Tongue (tissue), 3 donors: ENCODE measurements at places on chromosomes 5 and 9. TPM values are rescaled to one million over a fixed set of nuclear protein-coding genes. Genes with fewer than 3 reads are reported as not detected.

- no peak for DNase-seq
Observed at GRCh38 chr9:32584784-32585183, 11.8 kb upstream of the NDUFB6 start.

GRCh38 chr9:97501972-97502221, 431 bp downstream of the TMOD1 start:
- no peak for DNase-seq

DNA sequence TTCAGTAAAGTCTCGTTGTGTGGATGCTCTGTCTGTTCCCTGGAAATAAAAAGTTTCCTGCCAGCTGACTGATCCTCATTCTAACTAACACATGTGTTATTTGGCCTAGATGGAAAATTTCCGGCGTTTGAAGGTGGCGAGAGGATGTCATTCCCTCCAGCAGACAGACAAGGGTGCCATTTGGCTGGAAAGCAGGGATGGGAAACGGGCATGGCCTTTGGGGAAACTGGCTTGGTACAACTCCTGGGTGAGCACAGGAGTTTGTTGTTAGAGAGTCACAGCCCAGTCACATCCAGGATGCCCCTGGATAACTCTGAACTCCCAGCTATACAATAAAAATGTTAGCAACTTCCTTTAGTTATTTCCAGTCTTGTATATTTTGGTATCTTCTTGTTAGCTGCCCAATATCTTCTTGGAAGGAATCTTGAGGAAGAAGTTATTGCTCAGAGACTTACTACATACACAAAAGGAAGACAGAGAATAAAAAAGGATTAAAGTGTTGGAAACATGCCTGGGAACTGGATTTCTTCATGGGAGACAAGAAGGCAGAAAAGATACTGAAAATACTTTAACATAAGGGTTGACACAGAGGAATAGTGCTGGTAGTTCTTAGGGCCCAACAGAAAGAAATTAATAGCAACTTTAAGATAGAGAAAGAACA, 41.9 kb downstream of the TEK start:
- peak; percentile 68 for DNase-seq

GRCh38 chr9:107439991-107440456, 49.5 kb downstream of the KLF4 start:
- peak; percentile 48 for DNase-seq

DNA sequence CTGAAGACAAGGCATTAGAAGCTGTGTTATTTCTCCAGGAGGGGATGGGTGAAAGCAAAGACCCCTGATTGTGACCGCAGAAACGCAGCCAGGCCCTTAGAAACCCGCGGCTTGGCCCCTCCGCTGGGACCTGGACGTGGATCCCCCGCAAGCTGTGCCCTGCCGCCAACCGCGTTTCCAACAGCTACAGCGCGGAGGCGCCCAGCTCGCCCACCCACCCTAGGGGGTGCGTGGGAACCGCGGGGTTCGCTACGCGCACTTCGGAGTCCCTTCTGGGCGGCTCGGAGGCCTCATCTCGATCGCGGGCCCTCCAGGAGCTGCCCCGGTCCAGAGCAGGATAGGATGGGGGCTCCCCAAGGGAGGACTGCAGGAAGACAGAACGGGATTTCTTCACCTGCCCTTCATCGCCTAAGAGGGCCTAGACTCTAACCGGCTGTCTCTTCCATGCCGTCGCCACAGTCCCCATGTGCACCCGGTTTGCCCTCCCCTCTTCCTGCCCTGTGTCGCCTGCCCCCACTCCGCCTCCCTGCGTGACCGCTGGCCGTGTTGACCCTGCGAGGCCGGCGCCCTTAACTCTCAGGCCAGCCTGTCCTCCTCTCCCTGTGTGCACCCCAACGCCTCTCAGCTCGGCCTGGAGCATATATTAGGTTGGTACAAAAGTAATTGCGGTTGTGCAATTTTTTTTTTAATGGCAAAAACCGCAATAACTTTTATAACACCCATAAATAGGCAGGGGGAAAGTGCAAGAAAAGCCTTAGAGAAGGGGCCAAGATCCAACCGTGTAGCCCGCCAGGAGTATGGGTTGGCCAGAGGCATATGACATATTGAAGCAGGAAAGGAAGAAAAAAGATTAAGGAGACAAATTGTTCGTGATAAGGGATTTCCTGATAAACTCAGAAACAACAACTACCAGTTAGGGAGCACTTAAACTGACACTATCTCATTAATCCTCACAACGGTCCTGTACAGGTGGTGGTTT, 68.1 kb upstream of the FREM1 start:
- no peak for DNase-seq

DNA sequence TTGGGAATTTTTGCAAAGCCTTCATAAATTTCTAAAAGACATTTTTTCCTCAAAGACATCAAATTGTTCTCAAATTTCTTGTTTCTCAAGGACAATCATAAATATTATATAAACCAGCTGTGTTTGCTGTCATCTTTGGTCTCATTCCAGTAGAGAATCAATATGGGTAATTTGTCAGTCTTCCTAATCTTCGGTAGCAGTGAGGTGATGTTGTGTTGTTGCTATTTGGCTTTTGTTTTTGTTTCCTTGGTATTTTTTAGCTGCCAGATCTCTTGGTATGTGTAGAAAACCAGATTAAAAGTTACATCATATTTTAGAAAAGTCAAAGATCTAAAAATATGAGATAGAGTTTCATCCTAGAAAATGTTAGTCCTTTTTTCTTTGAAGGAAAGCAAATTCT, 87.5 kb downstream of the CAMK4 start:
- peak; percentile 1 for DNase-seq

- no peak for DNase-seq
Observed at GRCh38 chr9:96289392-96289791, 12.6 kb downstream of the HSD17B3 start.

- DNase-seq, result no peak
Observed at GRCh38 chr5:171317230-171317629, 8.2 kb downstream of the TLX3 start.

- DNase-seq, result no peak
Observed at GRCh38 chr9:35911690-35912089, 2.4 kb downstream of the SPAAR start.

- DNase-seq, result no peak
Observed at GRCh38 chr5:140569197-140569596, 4.6 kb downstream of the SLC35A4 start.

GRCh38 chr9:116998305-116998704, 311.2 kb downstream of the TRIM32 start:
- peak; percentile 58 for DNase-seq

GRCh38 chr9:76859860-76860259, 46.1 kb downstream of the PRUNE2 start:
- DNase-seq, result no peak

GRCh38 chr9:131076347-131077195, 19.8 kb upstream of the AIF1L start:
- no peak for DNase-seq

DNA sequence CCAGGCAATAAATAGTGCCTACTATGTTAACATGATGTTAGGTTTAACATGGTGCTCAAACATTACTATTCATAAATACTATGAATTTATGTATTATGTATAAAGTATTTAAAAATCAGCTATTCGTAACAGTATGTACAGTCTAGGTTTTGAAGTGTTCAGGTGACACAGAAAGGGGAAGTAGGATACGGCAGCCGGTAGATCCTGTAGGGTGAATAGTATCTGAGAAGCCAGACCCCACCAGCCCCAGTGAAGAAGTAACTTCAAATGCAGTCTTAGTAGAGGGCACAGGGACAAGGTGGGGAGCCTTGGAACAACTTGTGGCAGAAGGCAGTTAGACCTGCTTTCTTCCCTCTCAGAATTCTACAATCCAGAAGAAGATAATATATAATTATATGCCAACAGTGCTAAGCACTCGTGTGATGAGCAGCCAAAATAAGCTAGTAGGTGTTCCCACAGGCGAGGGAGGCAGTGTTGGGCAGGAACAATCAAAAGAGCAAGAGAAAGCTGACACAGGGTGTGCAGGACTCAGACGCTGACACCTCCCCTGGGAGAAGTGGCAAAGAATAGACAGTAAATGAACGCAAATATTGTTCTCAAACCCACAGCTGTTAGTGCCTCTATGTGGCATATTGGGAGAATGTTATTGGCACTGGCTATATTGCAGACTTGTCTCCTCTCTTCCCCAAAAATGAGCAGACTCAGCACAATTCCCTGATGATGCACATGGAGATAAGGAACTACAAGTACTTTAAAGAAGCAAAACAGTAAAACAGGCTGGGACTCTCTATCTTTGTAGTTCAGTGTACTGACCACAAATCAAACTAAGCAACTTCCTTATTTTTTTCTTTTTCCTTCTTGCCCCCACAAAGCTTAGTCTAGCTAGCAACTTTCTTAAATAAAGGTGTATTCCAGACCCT, 4.6 kb downstream of the ZNF367 start:
- no peak for DNase-seq

DNA sequence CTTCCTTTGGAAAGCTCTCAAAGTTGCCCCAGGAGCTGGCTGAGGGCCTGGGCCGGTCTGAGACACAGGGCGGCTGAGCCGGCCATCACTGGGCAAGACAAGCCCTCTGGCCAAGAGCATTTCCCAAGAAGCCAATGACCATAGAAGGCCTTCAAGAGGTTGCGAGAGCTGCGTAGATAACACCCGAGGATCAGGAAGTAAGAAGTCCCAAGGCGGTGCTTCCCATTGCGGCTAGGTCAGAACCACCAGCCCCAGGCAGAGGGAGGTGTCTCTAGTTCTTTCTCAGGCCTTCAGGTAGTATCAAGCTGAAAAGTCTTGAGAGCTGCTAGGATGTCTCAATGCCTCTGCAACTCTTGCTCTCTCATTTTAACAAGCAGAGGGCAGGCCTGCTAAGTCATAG, 54.0 kb upstream of the C5orf58 start:
- DNase-seq, result no peak

- no peak for DNase-seq
Observed at GRCh38 chr9:135371535-135371934, 108.0 kb upstream of the PPP1R26 start.

GRCh38 chr5:133496631-133497030, 115.7 kb downstream of the FSTL4 start:
- DNase-seq, result no peak

DNA sequence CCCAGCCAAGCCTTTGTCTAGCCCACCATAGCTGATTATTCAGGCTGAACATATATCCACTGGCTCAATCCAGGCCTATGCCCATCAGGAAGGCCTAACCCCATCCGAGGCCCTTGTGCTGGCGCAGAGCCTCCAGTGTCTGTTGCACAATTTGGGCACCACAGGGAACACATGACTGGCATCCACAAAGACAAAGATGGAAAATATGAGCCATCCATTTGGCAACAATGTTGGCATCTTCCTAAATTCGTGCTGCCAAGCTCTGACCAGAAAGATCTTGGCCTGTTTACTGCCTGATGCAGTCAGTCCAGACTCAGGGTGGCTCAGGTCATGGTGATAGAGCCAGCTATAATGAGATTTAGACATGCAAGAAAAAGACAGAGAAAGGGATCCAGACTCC, 233.8 kb downstream of the PIK3R1 start:
- DNase-seq, result no peak

- no peak for DNase-seq
Observed at GRCh38 chr5:157219491-157220271, 39.0 kb downstream of the ITK start.

GRCh38 chr9:34589636-34590380, at the start of gene CNTFR:
CNTFR (minus strand) TSS chr9:34589724; CDS start chr9:34568981, 20,743 bp downstream.
- DNase-seq, result peak; percentile 76

DNA sequence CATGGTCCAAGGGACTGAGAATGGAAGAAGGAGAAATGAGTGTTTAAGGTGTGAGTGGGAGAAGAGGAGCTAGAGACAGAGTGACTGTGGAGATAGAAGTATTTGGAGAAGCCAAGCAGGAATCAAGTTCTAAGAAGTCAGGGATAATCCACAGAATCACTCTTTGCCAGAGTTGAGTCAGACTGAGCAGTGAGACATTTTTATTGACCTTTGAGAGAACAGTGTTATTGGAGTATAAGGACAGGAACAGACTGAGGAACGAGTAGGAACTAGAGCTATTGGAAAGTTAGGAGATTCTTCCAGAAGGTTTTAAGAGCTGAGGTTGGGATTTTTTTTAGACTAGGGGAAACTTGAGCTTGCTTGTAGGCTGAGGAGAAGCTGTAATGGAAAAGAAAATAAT, 37.2 kb downstream of the RCL1 start:
- no peak for DNase-seq

DNA sequence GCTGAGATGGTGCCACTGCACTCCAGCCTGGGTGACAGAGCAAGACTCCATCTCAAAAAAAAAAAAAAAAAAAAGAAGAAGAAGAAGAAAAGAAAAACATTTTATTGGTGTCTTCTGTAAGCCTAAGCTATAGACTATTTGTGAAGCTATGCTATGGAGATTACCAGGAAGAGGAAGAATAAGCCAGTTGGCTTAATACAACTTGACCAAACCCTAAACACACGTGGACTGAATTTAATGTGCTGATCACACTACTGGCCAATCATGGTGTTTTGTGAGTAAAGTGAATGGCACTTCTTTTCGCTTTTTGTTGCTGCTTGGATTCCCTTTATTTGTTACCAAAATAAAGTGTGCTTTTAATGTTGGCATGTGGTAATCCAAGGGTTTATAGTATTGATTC, 49.9 kb downstream of the GGTA1 start:
- DNase-seq, result no peak

DNA sequence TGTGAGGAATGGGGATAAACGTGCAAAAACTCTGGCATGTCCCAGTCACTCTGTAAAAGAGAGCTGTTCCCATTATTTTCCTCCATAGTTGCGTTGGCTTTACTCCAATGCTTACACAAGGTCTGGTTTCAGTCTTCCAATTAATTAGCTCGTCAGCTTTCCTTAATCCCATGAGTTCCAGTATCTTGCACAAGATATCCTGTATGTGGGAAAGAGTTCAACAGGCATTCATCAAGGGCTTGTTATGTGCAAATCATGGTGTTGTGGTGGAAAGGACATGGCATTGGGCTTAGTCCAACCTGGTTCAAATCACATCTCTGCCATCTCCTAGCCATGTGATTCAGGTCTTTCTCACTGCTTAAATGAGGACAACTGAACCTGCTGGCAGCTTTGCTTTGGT, 77.5 kb upstream of the PANK3 start:
- DNase-seq, result peak; percentile 28

DNA sequence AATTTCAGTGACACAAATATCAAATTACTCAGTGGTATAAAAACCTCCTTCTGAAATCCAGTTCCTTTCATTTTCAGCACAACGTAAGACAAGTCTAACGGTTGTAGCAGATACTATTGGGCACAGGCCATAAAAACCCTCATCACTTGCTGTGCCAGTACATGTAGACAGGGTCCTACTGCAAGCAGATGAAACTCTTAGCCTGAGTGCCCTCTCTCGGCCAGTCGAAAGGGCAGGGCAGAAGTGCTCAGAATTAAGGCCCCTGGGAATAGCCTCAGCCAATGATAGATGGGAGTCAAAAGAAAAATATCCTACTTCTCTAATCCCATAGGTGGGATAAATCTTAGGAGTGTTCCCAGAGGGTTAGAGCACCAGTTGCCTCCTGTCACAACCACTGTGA, 168.5 kb upstream of the FER start:
- no peak for DNase-seq

- DNase-seq, result no peak
Observed at GRCh38 chr5:33457126-33457525, 16.4 kb downstream of the TARS1 start.

SKP2 gene
- total RNA-seq, result 65.9 TPM

TMEM215 gene
- 2.1 TPM for total RNA-seq

OBP2B gene
- total RNA-seq, result not detected

EIF4EBP3 gene
- not detected for total RNA-seq

SRP19 gene
- 43.8 TPM for total RNA-seq

ZDHHC11B gene
- total RNA-seq, result 5.3 TPM

MYOT gene
- total RNA-seq, result 254 TPM

PGGT1B gene
- total RNA-seq, result 21.4 TPM

GCNT1 gene
- total RNA-seq, result 7.0 TPM

CD14 gene
- 15.7 TPM for total RNA-seq

PCDHB8 gene
- 2.3 TPM for total RNA-seq

SLC23A1 gene
- total RNA-seq, result not detected

LHX6 gene
- total RNA-seq, result 5.4 TPM

PCDHB2 gene
- 4.4 TPM for total RNA-seq

ADAMTS13 gene
- 4.2 TPM for total RNA-seq
